ENCODE measurements at places on chromosomes 16 and 17.

- DNase-seq, result peak; percentile 32
These were observed 1.0 kb upstream of the ARMC5 start for GRCh38 chr16:31458073-31458843.

- no peak for DNase-seq
These were observed 135.6 kb downstream of the AIPL1 start for GRCh38 chr17:6299275-6299674.

DNA sequence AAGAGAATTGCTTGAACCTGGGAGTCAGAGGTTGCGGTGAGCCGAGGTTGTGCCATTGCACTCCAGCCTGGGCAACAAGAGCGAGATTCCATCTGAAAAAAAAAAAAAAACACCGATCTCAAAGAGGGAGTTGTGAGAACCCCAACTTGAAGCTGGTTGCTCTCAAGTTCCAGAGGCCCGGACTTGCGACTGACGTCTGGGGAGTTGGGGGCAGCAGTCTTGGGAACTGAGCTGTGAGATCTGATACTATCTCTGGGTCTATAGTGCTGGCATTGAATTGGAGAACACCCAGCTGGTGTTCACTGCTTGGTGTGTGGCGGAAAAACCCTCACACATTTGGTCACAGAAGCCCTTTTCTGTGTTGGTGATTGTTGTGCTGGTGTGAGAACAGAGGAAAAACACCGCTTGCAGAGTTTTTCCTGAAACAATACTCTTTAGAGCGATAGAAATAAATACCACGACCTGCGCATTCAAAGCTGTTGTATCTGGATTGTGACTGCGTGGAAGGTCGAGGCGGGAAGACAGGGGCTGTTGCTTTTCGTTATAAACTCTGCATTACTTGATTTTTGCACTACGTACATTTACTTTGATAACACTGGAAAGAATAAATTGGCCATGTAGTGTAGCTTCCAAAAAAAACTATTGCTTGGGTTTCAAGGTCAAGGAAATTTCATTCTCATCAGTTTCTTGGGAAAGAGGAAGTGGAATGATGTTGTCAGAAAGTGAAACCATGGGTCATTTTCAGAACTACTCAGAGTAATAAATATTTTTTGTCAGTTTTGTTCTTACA, 8.8 kb downstream of the SCIMP start:
- no peak for DNase-seq

DNA sequence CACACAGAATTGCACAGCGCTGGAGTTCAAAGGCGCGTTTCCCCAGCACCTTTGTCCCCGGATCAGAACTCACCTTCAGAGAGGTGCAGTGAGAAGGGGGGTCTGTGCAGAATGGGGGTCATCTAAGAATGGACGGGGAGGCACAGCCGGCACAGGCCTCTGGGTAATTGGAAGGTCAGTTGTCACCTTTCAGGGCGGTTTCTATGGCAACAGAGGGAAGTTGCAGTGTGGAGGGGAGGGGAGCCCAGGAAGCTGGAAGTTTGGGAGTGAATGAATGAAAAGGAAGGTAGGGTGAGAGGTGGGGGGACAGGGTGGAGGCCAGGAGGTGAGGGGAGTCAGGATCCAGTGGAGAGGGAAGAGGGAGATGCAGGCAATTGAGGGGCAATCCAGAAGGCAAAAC, 12.4 kb upstream of the KCNG4 start:
- DNase-seq, result no peak

GRCh38 chr16:27239906-27240655, 28.5 kb downstream of the NSMCE1 start:
- DNase-seq, result no peak

DNA sequence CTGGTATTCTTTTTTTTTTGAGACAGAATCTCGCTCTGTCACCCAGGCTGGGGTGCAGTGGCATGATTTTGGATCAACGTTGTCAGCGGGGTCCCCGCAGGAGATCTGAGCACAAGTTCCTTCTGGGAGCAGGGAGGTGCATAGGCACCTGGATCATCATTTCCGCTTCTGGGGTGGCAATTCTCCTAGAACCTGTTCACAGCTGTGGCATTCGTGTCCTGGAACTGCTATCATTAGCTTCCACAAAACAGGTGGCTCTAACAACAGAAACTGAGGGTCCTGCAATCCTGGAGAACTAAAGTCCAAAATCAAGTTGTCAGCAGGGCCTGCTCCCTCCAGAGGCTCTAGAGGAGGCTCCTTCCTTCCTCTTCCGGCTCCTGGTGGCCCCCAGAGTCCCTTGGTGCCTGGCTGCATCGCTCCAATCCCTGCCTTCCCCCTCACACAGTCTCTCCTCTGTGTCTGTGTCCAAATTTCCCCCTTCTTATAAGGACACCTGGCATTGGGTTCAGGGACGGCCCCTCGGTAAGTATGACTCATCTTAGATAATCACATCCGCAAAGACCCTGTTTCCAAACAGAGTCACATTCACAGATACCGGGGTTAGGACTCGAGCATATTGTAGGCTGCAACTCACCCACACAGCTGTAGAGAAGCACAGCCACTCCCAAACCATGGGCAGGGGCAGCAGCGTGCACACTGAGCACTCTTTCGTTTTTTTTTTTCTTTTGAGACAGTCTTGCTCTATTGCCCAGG, 43.5 kb upstream of the KLHDC4 start:
- DNase-seq, result no peak

DNA sequence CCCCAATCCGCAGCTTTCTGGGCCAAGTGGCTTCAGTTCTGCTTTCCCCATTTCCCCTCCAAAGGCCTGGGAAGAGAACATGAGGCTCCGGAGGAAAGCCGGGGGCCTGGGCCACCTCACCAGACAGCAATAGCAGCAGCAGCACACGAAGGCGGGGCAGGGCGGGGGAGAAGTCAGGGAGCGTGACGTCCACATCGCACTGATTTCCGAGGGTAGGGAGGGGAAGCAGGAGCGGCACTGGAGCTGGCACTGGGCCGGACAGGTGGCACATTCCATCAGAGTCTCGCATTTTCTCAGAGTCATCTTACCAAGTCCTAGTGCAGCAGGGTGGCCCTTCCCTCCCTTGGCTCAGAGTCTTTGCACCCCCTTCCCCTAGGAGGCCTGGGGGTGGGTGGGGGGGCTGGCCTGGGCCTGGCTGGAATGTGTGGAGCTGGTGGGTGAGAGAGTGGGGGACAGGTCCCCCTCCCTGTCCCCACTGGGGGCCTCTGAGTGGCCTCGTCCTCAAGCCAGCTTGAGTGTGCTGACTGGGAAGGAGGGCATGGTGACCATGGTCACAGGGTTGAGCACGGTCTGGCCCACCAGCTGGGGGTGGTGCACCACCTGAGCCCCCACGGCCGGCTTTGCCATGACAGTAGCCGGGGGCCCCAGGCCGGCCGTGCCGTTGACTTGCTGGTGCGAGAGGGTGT, 14.3 kb downstream of the MNT start:
- no peak for DNase-seq

GRCh38 chr17:72588961-72589360, 468.1 kb downstream of the SOX9 start:
- DNase-seq, result no peak

DNA sequence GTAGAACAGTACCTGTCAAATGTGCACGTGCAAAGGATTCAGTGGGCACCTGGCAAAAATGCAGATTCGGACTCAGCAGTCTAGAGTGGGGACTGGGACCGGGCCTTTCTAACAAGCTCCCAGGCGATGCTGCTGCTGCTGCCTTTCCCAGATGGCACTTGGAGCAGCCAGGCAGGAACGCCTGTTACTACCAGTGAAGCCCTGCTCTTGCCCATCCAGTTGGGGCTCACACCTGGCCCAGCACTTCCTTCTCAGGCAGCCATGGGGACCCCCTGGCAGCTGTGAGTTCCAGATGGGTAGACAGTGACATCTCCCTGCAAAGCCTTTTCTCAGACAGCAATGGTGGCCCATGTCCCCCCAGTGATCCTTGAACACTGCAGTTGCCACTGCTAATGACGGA, 30.4 kb downstream of the KDM8 start:
- DNase-seq, result no peak

GRCh38 chr17:17420561-17421269, 56.1 kb upstream of the MED9 start:
- DNase-seq, result no peak

- DNase-seq, result no peak
These were observed 72.0 kb downstream of the FTO start for GRCh38 chr16:53775821-53776431.

- no peak for DNase-seq
These were observed at the start of gene SDK2 for GRCh38 chr17:73644145-73645049. SDK2 (minus strand) TSS chr17:73644445; CDS start chr17:73644088, 357 bp downstream.

GRCh38 chr17:72467841-72468653, 347.2 kb downstream of the SOX9 start:
- DNase-seq, result no peak

DNA sequence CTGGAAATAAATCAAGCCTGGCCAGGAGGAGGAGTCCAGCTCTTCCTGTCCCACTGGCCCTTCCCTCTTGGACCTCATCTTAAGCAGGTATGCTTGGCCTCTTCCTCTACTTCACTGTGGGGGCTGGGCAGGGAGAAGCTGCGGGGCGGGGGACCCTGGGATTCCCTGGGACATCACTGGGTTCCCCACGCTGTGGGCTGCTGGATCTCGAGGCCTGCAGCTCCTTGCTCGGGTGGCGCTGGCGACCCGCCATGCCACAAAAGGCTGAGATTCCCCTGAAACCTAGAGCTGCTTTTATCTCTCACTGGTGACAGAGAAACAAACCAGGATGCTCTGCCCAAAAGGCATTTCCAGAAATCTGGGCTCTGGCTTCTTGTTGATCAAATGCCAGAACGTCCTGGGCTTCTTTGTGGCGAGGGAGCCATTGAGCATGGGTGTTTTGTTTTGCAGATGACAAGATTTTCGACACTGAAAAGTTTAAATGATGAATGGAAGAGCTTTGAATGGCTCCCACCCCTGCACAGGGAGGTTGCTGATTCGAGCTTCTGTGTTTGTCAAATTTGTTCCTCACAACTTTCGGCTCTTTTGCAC, 8.6 kb upstream of the PGS1 start:
- DNase-seq, result no peak

DNA sequence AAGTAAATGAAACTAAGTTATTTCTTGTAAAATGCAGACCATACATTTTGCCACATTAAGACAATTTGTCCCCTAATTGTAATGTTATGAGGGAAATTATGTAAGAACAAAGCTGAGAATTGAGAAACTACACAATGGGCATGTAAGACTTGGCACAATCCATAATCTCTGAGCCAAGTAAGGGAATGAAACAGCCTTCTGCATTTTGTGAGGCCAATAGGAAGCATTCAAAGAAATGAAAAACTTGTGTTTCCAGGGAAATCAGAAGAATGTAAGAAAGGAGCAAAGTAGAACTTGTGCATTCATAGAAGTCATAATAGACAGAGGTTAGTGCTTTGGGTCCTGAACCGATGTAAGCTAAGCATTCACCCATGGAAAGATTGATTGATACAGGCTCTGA, 1.8 kb downstream of the KRTAP9-4 start:
- no peak for DNase-seq

DNA sequence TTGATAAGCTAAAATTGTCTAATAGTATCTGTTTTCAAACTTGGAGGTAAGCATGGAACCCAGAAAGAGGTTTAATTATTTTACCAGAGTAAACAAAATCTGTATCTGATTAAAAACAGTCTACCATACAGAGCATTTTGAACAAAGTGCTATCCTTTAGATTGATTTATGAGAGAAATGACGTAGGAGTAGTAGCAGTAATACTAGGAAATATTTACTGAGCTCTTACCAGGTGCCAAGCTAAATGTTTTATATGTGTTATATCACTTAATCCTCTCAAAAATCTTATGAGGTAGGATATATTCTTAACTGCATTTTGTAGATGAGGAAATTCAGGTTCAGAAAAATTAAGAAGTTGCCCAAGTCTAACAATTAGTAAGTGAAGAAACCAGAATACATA, 186.4 kb upstream of the NOG start:
- DNase-seq, result no peak

GRCh38 chr17:37134050-37134449, 185.3 kb downstream of the AATF start:
- no peak for DNase-seq

DNA sequence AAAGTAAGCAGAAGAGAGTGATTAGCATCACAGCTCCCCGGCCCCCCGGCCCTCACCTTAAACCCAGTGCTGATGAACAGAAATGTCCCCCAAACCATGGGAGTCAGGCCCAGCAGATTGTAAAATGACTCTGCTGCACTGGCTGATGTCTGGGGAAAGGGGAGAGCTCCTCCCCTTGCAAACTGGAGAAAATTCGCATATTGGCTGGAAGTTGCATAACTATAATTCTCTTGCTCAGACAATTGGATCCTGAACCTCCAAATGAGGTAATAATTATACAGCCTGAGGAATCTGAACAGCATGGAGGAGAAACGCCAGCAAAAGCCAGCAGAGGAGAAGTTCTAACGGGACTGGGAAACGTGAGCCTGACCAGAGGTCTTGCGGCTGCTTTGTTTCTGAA, 109.7 kb downstream of the C16orf95 start:
- no peak for DNase-seq

DNA sequence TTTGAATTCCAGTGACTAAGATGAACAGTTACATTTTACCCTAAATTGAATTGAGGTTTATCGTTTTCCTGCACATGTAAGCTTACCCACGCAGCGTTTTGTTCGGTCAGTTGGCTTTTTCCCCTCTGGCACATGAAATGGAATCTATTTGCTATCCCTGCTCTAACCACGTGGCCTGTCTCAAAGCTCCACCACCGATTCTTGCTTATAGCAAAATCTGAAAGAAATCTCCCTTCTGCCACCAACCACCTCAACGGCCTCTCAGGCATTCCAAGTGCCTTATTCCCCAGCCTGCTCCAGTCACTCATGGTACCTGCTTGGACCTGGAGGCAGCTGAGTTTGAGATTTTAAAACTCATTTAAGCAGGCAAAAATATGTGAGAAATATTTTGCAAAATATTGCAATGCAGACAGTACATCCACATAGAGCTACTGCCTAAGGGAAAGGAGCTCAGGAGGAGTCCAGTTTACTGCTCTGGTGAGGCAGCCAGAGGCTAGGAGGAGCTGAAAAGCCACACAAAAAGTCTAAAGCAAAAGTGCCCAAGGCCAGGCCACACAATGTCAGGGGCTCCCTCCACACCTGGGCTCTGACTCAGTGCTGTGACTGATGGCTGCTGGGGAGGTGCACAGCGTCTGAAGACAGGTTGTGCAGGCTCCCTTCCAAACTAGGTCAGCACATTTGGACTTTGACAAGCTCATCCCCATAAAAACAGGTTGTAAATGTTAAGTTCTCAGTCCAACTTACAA, 26.4 kb downstream of the ARHGAP17 start:
- DNase-seq, result no peak

GRCh38 chr16:5541356-5541755, 443.8 kb upstream of the EEF2KMT start:
- DNase-seq, result no peak

- DNase-seq, result no peak
These were observed 203.1 kb downstream of the MSI2 start for GRCh38 chr17:57459286-57459915.

DNA sequence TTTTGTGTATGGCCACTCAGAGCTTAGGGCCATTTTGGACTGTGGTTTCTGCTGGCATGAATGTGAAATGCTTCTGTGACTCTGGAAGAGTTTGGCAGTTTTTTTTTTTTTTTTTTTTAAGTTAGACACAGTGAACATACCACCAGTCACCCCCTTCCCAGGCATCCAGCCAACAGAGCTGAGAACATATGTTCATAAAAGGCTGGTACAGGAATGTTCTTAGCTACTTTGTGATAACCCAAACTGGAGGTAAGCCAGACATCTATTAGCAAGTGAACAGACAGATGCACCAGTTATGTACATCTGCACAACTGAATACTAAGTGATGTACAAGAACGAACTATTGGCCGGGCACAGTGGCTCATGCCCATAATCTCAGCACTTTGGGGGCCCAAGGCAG, 92.7 kb downstream of the ABCC1 start:
- DNase-seq, result no peak

GRCh38 chr17:11242411-11242810, 1.4 kb downstream of the SHISA6 start:
- DNase-seq, result no peak
